Head of caudate nucleus (tissue), 42 donors: ENCODE measurements at places on chromosomes 5 and 9.

GRCh38 chr5:93585041-93585766 lies 2.2 kb downstream of the NR2F1 start:
- DNase-seq: peak; percentile 50

GRCh38 chr5:33474931-33475499 lies 34.2 kb downstream of the TARS1 start:
- no peak for DNase-seq

- DNase-seq: no peak
Observed at GRCh38 chr5:56314529-56314928, 81.4 kb upstream of the ANKRD55 start.

DNA sequence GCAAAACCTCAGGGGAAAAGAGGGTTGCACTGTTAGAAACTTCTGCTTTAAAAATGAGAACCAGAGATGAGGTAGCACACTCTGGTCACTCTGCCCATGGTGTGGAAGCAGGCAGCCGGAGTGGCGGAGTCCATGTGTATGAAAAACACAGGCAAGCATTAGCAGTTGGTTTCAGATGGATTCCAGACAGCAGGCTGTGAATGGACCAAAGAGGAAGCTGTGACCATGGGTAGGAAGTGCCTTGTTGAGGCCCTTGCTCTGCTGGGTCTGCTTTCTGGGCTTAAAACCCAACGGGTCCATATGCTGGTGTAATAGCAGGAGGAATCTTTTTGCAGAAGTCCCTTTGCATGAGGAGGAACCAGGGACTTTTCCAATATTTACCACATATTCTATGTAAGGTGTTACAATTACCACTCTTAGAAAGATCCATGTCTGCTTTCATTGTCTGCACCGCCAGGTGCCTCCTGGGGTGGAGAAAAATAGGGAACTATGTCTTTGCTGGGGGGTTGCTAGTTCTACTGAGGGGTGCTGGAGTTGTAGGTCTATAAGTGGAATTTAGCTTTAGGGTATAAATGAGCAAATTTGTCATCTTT lies 77.0 kb downstream of the ANKRD55 start:
- peak; percentile 27 for DNase-seq

- no peak for DNase-seq
Observed at GRCh38 chr9:73239570-73240265, 88.1 kb downstream of the ANXA1 start.

GRCh38 chr9:112743216-112743836 lies 7.2 kb upstream of the SNX30 start:
- peak; percentile 24 for DNase-seq

GRCh38 chr5:94832685-94833084 lies 214.2 kb downstream of the SLF1 start:
- DNase-seq: no peak

- no peak for DNase-seq
Observed at GRCh38 chr5:115930630-115931337, 31.5 kb upstream of the LVRN start.

GRCh38 chr9:85876628-85877027 lies 64.3 kb upstream of the NAA35 start:
- no peak for DNase-seq

DNA sequence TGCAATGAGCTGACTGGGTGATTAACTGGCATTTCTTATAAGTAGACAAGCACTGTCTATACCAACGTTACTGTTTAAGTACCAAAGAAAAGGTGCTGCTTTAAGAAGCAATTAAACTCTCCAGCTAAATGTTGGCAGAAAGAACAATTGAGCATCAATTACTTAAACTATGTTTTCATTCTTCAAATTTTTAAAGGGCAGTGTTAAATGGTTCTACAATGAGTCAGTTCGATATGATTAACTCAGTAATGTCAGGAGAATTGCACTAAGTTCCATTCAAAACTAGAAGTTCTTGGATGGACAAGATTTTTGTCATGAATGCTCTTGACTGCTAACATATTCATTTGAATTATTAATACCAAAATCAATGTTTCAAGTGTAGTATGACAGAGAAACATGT lies 593.7 kb downstream of the DNAH5 start:
- DNase-seq: no peak

DNA sequence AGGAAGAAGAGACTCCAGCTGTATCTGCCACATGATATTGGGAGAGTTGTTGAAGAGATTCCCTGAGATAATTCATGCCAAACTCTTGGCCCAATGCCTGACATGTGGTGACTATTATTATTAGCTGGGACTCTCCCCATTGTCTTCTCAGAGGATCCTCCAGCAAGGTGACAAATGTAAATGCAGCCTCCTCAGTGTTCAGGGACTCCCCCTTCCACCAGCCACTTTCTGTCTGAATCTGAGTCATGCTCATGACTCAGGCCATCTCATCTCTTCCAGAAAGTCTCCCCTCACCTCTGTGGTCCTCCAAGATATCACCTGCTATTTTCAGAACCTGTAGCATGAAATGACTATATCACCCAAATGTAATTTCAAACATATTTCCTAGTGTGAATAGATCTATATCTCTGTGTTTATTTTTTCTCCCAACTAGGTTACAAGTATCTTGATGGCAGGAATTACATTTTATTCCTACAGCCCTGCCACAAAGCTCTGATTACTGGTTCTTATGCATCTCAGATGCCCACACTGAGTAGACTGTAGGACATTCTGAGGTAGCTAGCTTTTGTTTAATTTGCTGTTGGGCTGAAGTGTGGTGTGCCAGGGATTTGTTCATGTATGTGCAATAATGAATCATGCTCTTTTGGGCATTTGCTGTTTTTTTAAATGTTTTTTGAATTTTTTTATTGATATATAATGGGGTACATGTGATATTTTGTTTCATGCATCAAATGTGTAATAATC lies 126.6 kb upstream of the IL12B start:
- no peak for DNase-seq

DNA sequence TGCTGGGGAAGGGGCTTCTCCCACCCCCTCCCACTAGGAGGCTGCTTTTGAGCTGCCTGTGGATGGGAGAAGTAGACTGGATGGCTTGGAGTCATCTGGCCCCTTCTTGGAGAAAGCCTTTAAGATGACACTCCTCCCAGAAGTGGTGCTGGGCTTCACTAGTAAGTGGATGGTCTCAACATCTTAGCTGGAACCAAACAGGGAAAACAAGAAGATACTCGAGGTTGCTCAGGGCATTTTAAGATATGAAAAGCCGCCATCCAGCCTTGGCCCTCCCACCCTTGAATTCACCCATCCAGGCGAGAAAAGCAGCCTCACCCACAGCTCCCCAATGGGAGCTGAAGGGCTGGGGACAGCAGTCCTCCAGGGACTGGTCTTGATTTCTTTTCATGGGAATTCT lies 7.8 kb upstream of the SMIM32 start:
- DNase-seq: no peak

GRCh38 chr9:93621922-93622321 lies 45.5 kb downstream of the PHF2 start:
- no peak for DNase-seq

- DNase-seq: no peak
Observed at GRCh38 chr9:131616983-131617604, 71.8 kb downstream of the PRRT1B start.

- DNase-seq: no peak
Observed at GRCh38 chr5:65808818-65809217, 86.8 kb downstream of the NLN start.

DNA sequence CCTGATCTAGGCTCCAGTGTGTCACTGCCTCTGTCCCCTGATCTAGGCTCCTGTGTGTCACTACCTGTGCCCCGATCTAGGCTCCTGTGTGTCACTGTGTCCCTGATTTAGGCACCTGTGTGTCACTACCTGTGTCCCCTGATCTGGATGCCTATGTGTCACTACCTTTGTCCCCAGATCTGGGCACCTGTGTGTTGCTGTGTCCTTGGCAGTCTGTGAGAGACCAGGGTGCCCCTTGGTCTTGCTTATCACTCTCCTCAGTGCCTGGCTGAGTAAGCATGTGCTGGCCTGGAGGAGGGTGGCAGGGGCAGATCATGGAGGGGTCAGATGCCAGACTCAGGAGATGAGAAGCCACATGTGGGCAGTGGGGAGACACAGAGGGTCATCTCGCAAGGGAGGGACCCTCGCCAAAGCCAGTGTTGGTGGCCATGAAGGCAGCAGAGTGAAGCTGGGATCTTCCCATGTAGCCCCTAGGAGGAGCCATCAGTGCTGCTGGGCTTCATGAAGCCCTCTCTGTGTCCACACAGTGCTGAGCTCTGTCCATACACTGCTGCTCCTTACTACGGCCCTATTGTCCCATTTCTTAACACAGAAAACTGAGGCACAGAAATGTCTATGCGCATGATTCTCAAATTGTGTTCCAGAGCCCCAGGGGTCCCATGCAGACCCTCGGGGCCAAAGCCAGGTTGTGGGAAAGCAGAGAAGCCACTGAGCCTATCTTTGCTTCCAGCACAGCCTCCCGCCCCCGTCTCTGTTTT lies 15.5 kb downstream of the OLFML2A start:
- DNase-seq: no peak

GRCh38 chr5:159503236-159503635 lies 172.9 kb upstream of the IL12B start:
- no peak for DNase-seq

GRCh38 chr5:1975898-1976765 lies 93.4 kb upstream of the IRX4 start:
- DNase-seq: no peak

- no peak for DNase-seq
Observed at GRCh38 chr5:135312255-135312935, 86.6 kb downstream of the MACROH2A1 start.

- DNase-seq: no peak
Observed at GRCh38 chr5:60672693-60673264, 27.2 kb downstream of the DEPDC1B start.

GRCh38 chr5:152686931-152687330 lies 281.9 kb upstream of the NMUR2 start:
- no peak for DNase-seq

GRCh38 chr9:77003366-77003765 lies 16.1 kb upstream of the FOXB2 start:
- DNase-seq: no peak

DNA sequence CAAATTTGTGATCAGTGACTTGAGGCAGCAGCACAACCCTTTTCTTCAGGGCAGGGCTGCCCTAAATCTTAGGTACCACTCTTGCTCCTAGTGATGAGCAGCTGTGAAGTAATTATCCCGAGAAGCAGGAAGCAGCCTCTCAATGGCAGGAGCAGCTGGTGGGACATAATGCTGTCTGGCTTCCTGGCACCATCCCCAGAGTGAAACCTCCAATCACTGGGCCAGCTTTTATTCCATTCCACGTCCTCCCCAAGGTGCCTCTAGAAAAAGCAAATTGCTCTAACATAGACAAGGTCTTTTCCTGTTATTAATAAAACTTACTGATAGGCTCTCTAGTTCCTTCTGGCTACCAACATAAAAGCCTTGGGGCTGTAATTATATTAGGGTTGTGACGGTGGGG lies 154.0 kb downstream of the FRMD3 start:
- no peak for DNase-seq

GRCh38 chr9:14315875-14316601 lies 2.1 kb upstream of the NFIB start:
- DNase-seq: peak; percentile 49

GRCh38 chr5:168851902-168852321 lies 272.7 kb upstream of the PANK3 start:
- no peak for DNase-seq

DNA sequence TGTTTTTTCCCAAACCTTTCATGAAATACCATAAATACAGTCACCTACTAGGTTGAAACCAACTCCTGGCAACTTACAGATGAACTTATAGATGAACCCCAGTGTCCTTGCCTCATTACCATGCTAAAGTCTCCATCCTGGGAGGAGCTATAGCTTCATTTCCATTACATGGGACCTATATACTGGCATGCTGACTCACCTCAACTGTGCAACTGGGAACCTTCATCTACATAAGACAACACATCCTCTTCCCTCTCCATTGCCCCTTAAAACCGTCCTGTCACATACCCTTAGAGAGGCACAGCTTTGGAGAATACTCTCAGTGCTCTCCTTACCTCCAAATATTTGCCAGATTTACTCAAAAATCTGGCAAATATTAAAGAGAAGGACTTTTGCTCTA lies 638.3 kb downstream of the HTR1A start:
- no peak for DNase-seq

DNA sequence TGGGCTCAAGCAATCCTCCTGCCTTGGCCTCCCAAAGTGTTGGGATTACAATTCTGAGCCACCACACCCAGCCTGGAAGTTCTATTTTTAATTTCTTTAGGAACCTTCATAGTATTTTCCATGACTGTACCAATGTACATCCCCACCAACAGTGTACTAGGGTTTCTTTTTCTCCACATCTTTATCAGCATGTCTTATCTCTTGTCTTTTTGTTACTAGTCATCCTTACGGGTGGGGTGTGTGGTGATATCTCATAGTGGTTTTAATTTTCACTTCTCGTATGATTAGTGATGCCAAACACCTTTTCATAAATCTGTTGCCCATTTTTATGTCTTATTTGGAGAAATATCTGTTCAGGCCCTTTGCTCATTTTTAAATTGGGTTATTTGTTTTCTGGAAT lies 123.0 kb upstream of the MEF2C start:
- no peak for DNase-seq

GRCh38 chr5:100690036-100690560 lies 154.9 kb downstream of the FAM174A start:
- DNase-seq: no peak

- DNase-seq: no peak
Observed at GRCh38 chr5:33340195-33340594, 100.6 kb upstream of the TARS1 start.

- no peak for DNase-seq
Observed at GRCh38 chr5:134714120-134714519, 24.2 kb upstream of the CAMLG start.

GRCh38 chr9:13665418-13666066 lies 386.1 kb upstream of the MPDZ start:
- DNase-seq: no peak

DNA sequence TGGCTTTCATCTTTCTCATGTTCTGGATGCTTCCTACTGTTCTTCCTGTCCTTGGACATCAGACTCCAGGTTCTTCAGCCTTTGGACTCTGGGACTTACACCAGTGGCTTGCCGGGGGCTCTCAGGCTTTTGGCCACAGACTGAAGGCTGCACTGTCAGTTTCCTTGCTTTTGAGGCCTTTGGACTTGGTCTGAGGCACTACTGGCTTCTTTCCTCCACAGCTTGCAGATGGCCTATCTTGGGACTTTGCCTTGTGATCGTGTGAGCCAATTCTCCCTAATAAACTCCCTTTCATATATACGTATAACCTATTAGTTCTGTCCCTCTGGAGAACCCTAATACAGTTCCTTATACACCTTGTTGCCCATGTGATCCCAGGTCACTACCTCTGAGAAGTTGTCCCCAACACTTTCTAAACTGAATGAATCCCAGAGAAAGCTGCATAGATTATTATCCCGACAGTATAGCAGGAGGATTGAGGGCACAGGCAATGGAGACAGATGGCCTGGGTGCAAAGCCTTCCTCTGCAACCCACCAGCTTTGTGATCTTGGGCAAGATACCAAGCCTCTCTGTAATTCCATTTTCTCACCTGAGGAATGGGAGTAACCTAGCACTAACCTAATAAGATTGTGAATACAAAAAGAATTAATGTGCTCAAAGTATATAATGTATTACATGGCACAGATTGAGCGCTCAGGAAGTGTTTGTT lies 449.6 kb upstream of the BRINP1 start:
- DNase-seq: no peak
